H54 (cell line): ENCODE measurements at places on chromosomes 1 and 21.

GRCh38 chr1:205483372-205483771, 21.1 kb upstream of the CDK18 start:
- DNase-seq, result no peak

DNA sequence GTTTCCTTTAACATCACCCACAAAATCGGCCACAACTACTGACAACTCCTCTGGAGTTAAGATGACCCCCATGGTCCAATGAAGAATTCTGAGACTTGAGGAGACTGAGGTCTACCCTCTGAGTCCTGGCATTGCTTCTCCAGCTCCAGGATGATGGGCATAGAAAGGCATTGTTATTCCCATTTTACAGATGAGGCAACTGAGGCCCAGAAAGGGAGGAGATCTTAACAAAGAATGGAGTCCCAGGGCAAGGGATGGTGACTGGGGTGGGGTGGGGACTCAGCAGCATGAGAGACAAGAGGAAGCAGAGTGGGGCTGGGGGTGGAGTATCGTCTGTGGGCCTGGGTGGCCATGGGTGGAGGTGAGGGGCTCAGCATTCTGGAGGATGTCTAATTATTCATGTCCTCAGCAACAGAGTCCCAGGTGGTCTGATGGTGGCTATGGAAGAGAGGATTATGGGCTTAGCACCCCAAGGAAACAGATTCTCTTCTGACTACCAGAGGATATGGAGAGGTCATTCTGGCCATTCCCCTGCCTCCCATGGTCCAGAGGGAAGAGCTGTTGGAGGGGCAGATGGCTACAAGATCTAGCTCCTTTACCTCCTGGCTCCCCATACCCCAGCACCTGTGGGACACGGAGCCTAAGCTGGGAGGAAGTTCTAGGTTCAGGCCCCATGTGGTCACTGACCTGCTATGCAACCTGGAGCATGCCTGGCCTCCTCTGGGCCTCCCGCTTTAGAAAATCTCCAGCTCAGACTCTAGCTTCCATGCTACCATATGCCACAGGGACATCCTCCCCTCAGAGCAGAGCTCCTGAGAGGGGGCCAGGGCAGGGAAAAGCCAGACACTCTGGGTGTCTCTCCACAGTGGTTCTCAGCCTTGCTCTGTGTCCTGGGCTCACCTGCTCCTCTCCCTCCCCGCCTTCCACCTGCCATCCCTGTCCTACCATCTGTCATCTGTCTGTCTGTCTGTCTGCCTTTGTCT, 37.4 kb upstream of the DMBX1 start:
- no peak for DNase-seq

- DNase-seq, result no peak
Observed at GRCh38 chr1:167673265-167673664, 43.2 kb downstream of the RCSD1 start.

GRCh38 chr1:239879321-239880170, 212.1 kb upstream of the FMN2 start:
- DNase-seq, result no peak

DNA sequence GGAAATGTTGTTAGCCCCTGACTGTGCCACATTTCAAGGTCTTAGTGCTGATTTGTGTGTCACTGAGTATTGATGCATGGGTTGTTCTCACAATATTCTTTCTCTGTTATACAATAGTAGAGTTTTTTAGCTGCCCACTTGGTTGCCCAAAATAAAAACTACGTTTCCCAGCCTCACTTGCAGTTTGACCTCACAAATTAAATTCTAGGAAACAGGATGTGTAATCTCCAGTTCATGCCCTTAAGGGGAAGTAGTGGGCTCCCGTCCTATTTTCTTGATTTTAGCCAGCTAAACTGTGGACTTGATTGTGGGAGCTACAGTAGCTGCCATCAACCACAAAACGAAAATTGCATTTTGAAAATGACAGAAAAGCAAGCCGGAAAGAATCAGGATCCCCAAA, 27.3 kb upstream of the LAMC1 start:
- DNase-seq, result no peak

DNA sequence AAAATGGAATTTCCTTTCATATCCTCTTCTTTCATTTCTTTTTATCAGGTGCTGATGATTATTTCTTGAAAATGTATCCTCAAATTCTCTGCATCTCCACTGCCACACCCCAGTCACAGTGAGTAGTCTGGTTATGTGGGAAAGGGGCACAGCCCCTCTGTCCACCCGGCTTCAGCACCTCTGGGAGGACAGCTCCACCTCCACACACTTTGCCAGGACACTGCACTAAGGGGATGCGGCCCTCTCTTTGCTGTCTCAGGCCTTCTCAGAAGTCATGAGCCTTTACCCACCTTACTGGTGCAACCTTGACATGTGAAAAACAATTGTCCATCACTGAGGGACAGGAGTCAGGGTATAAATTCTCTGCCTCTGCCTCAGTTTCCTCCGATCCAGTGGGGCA, 433.1 kb downstream of the PCP4 start:
- DNase-seq, result no peak

DNA sequence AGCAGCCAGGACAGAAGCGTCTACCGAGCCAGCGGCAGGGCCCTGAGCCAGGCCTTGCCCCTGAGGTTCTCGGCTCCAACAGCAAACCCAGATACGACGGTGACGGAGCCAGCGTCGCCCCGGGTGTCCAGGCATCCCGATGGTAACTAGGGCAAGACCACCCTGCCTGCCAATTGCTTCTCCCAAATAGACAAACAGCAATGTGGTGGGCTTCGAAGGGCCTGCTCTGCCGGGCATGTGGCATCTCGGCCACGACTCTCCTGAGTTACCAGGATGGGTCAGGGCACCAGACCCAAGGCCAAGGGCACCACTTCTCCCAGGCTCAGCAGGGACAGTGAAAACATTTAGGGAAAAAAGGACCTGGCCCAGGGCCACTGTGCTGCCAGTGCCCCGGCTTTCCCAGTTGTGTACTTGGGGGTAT, 3.2 kb upstream of the ACTRT2 start:
- no peak for DNase-seq
